ENCODE measurements at places on chromosomes 6 and 20.

GRCh38 chr6:159134701-159135364 is 34.4 kb upstream of the FNDC1 start:
- H3K4me3 ChIP-seq = no peak overlapping the region
- H3K27ac ChIP-seq = no peak overlapping the region
- no peaks in the 10 kb centered on the region for H3K36me3 ChIP-seq
- peak; percentile 67 for DNase-seq
- H3K27me3 ChIP-seq = peaks cover 10% of the 10 kb centered on the region

DNA sequence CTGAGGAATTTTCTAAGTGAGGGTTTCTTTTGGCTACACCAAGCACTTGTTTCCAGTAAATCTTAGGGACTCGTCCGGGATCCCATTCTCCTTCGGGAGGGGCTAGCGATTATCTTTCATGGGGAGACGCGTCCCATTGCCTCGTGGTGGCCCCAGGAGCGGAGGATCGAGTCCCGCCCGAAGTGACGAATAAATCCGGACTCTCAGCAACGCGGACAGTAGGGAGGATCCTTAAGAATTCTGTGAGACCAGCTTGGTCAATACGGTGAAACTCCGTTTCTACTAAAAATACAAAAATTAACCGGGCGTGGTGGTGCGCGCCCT is 69.1 kb upstream of the PRSS16 start:
- peaks cover 7% of the 10 kb centered on the region for H3K4me1 ChIP-seq
- peaks cover 40% of the 10 kb centered on the region for H3K27me3 ChIP-seq
- peak overlapping the region; percentile 93 for H3K27ac ChIP-seq
- peak overlapping the region; percentile 95 for H3K4me3 ChIP-seq
- DNase-seq = no peak

GRCh38 chr20:37200926-37201826 is 21.8 kb upstream of the MROH8 start:
- H3K4me3 ChIP-seq = no peak overlapping the region
- H3K27me3 ChIP-seq = no peaks in the 10 kb centered on the region
- peaks cover 63% of the 10 kb centered on the region for H3K36me3 ChIP-seq
- DNase-seq = no peak

- no peaks in the 10 kb centered on the region for H3K36me3 ChIP-seq
- no peak for DNase-seq
- H3K4me3 ChIP-seq = no peak overlapping the region
Measured at GRCh38 chr6:117506907-117507306, 24.4 kb downstream of the DCBLD1 start.

- H3K36me3 ChIP-seq = peaks cover 5% of the 10 kb centered on the region
- H3K4me3 ChIP-seq = peak overlapping the region; percentile 65
- DNase-seq = peak; percentile 61
Measured at GRCh38 chr6:167699141-167699931, 127.4 kb upstream of the AFDN start.

- no peak overlapping the region for H3K27ac ChIP-seq
- DNase-seq = no peak
- H3K27me3 ChIP-seq = peaks cover 2% of the 10 kb centered on the region
- no peak overlapping the region for H3K4me3 ChIP-seq
Measured at GRCh38 chr6:12529364-12530019, 187.1 kb upstream of the PHACTR1 start.

- no peak overlapping the region for H3K27ac ChIP-seq
- H3K27me3 ChIP-seq = no peaks in the 10 kb centered on the region
- H3K4me1 ChIP-seq = no peaks in the 10 kb centered on the region
- no peak for DNase-seq
- no peak overlapping the region for H3K4me3 ChIP-seq
- H3K36me3 ChIP-seq = no peaks in the 10 kb centered on the region
Measured at GRCh38 chr20:59736366-59736765, 132.0 kb downstream of the PHACTR3 start.

DNA sequence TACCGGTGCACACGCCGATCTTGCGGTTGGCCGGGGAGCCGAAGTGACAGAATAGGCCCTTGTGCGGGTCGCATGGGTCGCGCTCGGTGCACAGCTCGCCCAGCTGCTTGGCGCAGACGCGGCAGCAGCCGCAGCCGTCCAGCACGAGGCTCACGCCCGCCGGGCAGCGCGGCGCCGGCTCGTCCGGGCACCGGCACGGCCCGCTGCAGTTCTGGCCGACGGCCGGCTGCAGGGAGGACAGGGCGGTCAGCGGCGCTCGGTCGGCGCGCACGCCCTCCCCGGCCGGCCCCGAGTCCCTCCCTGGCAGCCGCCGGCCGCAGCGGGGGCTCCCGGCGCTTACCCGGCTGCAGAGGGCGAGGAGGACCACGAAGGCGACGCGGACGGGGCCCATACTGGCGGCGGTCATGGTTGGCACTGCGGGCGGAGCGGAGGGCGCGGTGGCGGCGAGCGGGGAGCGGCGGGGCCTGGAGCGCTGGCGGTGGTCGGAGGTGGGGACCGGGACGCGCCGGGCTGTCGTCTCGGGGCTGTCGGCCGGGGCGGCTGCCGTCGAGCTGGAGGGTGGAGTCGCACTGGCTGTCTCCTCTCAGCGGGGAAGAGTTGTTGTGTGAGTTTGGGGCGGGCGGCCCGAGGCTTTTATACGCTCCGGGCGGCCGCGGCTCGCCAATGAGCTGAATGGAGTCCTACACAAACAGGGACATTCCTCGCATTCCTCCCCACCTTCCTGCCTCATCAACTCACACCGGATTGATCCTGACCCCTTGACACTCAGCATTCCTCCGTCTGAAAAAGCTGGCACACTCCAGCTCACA is at the start of gene CCN2:
CCN2 (minus strand) TSS at position 606 of the 809 bp plus-strand sequence; CDS start at position 406, 200 bp downstream.
- peaks cover 63% of the 10 kb centered on the region for H3K27me3 ChIP-seq
- H3K27ac ChIP-seq = no peak within 1 kb of the TSS
- H3K36me3 ChIP-seq = no peaks in the 10 kb centered on the region
- H3K4me3 ChIP-seq = peak within 1 kb of the TSS; percentile 75
- DNase-seq = no peak

DNA sequence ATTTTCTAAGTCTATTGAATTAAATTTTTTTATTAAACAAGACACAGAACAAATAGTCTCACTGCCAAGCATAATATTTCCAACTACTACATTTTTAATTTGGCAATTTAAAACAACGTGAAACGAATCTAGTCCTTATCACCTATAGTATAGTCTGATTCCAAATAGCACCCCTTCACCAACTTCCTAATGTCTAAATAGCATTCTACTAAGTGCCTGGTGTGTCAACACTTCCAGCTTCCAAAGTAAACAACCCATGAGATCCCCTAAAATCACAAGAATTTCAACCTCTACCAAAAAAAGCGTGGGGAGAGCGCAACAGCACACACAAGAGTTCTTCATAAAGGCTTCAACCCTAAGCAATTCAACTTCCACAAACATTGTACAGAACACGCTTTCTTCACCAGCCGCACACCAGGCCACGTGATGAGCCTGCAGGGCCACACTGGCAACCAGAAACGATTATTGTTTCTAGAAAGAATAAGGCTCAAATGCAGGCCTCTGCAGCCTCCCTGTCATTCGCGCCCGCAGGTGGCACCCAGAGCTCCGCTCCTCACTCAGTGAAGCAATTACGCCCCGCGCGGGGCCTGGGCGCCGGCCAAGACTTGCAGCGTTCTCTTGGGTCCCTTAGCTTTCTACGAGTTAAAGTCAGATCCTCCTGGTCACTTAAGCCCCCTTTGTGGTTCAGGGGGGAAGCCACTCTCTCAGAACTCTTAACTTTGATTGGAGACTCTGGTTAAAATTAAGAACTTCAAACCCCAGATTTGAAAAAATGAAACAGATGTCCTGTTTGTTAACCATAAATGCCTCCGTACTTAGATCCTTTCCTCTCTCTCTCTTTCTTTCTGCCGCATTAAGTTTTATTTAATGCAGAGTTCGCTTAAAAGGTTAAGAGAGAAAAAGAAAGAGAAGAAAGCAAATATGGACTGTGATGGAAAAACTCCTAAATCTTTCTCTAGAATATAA is 18.3 kb downstream of the SIM1 start:
- peak overlapping the region; percentile 55 for H3K27ac ChIP-seq
- peaks cover 59% of the 10 kb centered on the region for H3K27me3 ChIP-seq
- DNase-seq = no peak
- H3K4me1 ChIP-seq = peaks cover 11% of the 10 kb centered on the region
- no peak overlapping the region for H3K4me3 ChIP-seq

- H3K4me3 ChIP-seq = no peak overlapping the region
- H3K36me3 ChIP-seq = no peaks in the 10 kb centered on the region
- no peak for DNase-seq
- no peaks in the 10 kb centered on the region for H3K27me3 ChIP-seq
- H3K4me1 ChIP-seq = no peaks in the 10 kb centered on the region
Measured at GRCh38 chr20:10954908-10955580, 281.2 kb upstream of the JAG1 start.

DNA sequence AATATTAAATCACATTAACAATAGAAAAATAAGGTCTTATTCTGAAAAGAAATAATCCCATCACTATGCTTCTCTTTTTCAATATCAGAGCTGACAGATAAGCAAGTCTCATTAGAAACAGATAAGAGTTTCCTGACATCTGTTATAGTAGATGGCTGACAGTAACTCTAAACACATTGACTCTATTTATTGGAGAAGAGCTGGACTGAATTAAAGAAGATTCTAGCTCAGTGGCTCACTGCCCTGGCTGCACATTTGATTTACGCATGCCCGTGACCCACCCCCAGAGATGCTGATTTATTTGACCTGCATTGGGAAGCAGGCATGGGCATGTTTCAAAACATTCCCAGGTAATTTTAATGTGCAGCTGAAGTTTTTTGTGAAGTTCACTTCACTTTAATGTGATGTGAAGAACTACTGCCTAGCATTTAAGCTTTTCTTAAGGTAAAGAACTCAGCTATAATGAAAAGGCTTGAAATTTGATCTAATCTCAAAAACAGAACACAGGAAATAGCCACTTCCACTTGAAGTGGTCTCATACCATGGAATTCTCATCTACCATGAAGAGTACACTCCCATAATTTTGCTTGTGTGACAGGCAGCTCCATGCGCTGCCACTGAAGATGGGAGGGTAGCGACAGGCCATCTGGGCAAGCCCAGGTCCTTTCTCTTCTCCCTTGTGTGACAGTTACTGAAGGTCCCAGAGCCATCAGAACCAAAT is 162.3 kb downstream of the TPBG start:
- H3K4me1 ChIP-seq = no peaks in the 10 kb centered on the region
- no peak for DNase-seq
- H3K36me3 ChIP-seq = no peaks in the 10 kb centered on the region

DNA sequence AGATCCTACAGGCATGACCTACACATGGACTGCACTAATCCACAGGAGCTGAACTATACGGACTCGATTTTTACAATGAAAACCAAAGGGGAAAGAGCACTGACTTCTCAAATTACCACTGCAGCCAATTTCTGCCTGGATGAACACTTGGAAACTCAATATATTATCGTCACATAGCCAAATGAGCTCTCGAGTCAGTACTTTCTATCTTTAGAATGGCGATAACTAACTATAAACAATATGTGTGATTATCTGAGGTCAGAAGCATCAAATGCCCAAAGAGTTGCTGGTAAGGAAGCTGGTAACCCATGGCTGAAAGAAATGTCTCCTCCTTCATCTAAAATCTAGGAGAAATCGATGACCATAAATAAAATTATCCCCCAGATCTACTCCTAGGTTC is 86.7 kb downstream of the KIF16B start:
- no peak overlapping the region for H3K4me3 ChIP-seq
- no peaks in the 10 kb centered on the region for H3K27me3 ChIP-seq
- H3K36me3 ChIP-seq = peaks cover 2% of the 10 kb centered on the region
- no peak for DNase-seq
- H3K4me1 ChIP-seq = no peaks in the 10 kb centered on the region
- no peak overlapping the region for H3K27ac ChIP-seq

DNA sequence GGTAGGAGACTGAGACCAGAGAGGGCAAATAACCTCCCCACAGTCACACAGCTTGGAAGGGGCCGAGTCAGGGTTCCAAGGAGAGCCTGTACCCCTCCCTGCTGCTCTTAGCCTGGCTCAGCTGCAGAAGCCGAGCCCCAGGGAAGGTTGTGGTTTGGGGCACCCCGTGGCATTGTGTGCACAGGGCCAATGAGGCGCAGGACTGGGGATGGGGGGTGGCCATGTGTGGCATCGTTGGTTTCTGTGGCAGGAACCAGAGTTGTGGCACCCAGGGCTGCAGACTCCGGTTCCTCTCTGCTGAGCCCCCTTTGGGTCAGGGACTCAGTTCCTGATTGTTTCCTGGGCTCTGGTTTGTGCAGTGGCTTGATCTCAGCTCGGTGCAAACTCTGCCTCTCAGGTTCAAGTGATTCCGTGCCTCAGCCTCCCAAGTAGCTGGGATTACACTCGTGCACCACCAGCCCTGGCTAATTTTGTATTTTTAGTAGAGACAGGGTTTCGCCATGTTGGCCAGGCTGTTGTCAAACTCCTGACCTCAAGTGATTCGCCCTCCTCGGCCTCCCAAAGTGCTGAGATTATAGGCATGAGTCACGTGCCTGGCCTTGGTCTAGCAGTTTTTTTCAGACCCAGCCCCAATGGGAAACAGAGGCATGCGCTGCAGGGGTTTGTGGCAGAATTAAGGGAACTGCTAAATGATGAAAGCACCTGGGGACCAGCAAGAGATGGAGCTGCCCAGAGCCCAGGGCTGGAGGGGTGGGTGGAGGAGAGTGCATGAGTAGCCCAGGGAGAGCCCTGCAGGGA is 221.0 kb upstream of the SULF2 start:
- H3K36me3 ChIP-seq = no peaks in the 10 kb centered on the region
- H3K4me3 ChIP-seq = no peak overlapping the region
- H3K27ac ChIP-seq = no peak overlapping the region

DNA sequence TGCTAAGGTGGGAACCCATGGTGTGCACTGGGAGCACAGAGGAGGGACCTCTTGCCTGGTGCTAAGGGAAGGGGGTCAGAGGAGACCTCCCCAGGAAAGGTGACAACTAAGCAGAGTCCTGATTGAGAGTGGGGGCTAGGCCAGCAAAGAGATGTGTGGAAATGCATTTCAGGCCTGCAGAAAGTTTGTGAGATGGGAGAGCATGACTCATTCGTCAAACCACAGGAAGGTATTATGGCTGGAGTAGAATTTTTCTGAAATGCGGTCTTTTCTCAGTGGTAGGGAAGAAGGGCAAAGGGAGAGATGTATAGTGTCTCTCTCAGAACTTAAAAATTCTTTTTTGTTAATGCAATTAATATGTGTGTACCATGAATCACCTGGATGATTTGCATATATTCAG is 23.6 kb upstream of the EDN1 start:
- no peak overlapping the region for H3K4me3 ChIP-seq
- H3K27me3 ChIP-seq = peaks cover 10% of the 10 kb centered on the region
- H3K4me1 ChIP-seq = peaks cover 34% of the 10 kb centered on the region
- DNase-seq = no peak
- H3K27ac ChIP-seq = no peak overlapping the region
